ENCODE measurements at places on chromosomes 13 and 19. TPM values are rescaled to one million over a fixed set of nuclear protein-coding genes. Genes with fewer than 3 reads are reported as not detected.

ZNF583 gene
- 1.7 TPM for total RNA-seq

ZNF554 gene
- 3.0 TPM for total RNA-seq

ZNF534 gene
- 0.29 TPM for total RNA-seq

CEBPA gene
- 2.4 TPM for total RNA-seq

PABPC3 gene
- 0.31 TPM for total RNA-seq

ZNF547 gene
- 1.1 TPM for total RNA-seq

TMPRSS9 gene
- not detected for total RNA-seq

KLK15 gene
- total RNA-seq, result not detected

CEACAM19 gene
- total RNA-seq, result 0.39 TPM

SIGLEC5 gene
- total RNA-seq, result not detected

KIR2DL4 gene
- not detected for total RNA-seq

ACER1 gene
- 1.5 TPM for total RNA-seq

APOE gene
- 2.0 TPM for total RNA-seq

ATP8B3 gene
- 4.6 TPM for total RNA-seq

FAM124A gene
- total RNA-seq, result not detected

COQ8B gene
- 25.1 TPM for total RNA-seq

KLHL1 gene
- total RNA-seq, result not detected

CLEC17A gene
- total RNA-seq, result 0.34 TPM

PLK5 gene
- total RNA-seq, result not detected

RNF17 gene
- 0.50 TPM for total RNA-seq

SWSAP1 gene
- total RNA-seq, result 2.6 TPM

CDX2 gene
- total RNA-seq, result not detected

ZNF136 gene
- 26.9 TPM for total RNA-seq

IZUMO2 gene
- total RNA-seq, result not detected

Measured in T-helper 17 cell (primary cell).